ENCODE measurements at places on chromosomes 1 and 21.

DNA sequence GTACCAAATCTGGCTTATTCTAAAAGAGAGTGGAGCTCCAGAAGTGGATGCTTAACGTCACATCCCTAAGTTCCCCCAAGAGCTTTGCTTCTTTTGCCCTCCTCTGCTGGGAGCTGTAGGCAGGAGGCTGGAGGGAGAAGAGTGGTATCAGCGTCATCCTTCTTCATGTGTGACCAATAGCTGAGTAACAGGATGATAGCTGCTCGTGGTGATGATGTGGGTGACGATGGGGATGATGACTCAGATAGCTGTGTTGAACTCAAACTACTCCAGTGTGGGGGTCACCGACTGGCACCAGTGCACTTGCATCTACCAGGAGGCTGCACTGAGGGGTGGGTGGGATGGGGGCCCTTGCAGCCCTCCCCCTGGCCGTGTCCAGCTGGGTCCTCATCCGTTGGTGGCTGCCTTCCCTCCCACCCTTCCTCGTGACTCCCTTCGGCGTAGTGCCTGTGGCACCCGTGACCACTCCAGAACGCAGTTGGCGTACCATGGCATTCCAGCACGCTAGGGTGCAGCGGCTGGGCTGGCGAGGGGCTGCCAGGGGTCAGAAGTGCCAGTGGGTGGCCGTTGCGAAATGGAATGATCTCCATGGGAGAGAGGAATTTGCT lies 1.1 kb downstream of the IGFN1 start:
- no peak for DNase-seq

GRCh38 chr1:21334214-21335087 lies 44.2 kb upstream of the ECE1 start:
- DNase-seq = peak; percentile 99

- no peak for DNase-seq
These were observed 67.4 kb downstream of the GPR137B start for GRCh38 chr1:236209713-236210112.

- no peak for DNase-seq
These were observed 39.1 kb downstream of the RIMS3 start for GRCh38 chr1:40626383-40626770.

GRCh38 chr1:231410036-231410612 lies 12.0 kb downstream of the EGLN1 start:
- DNase-seq = no peak

GRCh38 chr1:177235350-177235749 lies 64.6 kb downstream of the BRINP2 start:
- no peak for DNase-seq

- DNase-seq = no peak
These were observed 60.8 kb downstream of the NDUFS5 start for GRCh38 chr1:39086865-39087409.

DNA sequence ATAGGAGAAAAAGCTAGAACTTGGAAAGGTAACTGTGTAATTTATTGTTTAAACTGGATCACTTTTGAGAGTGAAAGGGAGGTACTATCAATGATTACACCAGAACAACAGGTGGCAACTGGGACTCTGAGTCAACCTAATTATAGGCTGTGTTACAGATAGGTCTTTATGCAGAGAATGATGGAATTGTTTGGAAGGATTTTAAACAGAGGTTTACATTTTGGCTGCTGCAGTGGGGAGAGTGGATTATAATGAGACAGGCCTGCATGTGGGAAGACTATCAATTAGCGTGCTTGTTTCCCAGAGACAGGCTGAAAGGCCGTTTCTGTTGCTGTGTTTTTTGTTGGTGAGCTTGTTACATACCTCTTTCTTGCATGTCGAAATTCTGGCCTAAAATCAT lies 432.9 kb downstream of the PLA2G4A start:
- DNase-seq = no peak

DNA sequence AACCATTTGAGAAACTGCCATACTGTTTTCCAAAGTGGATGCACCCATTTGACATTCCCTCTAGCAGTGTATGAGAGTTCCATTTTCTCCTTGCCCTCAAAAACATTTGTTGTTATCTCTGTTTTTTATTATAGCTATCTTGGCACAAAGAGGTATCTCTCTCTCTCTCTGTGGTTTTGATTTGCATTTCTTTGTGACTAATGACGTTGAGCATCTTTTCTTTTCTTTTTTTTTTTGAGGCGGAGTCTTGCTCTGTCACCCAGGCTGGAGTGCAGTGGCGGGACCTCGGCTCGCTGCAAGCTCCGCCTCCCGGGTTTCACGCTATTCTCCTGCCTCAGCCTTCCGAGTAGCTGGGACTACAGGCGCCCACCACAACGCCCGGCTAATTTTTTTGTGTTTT lies 17.4 kb upstream of the ZMYM6 start:
- DNase-seq = no peak

DNA sequence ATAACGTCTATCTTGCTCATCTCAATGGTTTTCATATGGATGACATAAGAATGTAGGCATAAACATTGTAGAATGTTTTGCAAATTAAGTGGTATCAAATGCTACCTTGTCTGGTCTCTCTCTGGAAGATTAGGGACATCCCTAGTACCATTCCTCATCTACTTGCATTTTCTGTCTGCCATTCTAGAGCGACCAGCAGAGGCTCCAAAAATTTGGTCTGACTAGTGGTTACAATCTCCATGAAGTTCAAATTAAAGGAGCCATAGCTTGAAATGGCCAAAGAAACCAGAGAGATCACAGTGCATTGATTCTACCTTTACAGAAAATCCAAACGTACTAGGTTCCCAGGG lies 1.1 kb downstream of the CD84 start:
- peak; percentile 27 for DNase-seq

- no peak for DNase-seq
These were observed 13.2 kb downstream of the NAV1 start for GRCh38 chr1:201551877-201552731.

GRCh38 chr1:199242147-199242546 lies 603.3 kb downstream of the PTPRC start:
- DNase-seq = no peak

DNA sequence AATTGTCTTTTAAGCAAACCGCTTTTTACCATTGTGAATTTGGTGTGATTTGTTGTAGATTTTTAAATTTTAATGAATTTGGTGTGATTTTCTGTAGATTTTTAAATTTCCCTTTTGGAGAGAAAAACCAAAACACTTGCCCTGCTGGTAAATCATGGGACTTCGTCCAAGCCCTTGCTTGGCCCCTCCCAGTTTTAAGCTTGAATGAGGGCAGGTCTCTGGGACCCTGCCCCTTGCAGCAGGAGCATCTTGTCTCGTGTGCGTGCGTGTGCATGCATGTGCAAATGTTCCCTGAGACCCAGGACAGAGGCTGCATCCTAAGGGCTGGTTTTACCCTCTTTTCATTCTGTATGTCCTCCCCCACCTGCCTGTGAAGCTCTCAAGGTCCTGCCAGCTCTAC lies 248.6 kb downstream of the GREM2 start:
- no peak for DNase-seq

GRCh38 chr1:248824701-248825100 lies 1.0 kb downstream of the SH3BP5L start:
- DNase-seq = no peak

DNA sequence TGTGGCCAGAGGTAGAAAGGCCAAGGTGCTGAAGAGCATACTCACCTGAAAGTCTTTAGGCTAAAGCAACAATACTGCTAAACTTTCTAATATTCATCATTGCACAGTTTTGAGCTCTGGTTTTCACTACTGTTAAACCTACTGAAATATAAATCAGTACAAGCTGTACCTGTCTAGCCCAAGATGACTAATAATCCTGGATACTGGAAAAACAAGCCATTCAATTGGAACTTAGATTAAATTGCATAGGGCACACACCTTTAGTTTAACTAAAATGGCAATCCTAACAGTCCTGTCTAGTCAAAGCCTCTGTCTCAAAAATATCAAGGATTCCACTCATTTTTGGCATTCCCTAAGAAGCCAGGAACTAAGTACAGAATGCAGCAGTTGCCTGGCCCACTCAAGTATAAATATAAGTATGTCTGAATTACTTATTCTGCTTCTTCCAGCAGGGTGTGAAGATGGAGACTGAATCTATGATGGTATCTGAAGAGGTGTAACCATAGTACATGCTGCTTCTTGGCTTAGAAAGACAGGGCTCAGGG lies 3.1 kb downstream of the CHML start:
- DNase-seq = no peak

GRCh38 chr1:109722908-109723691 lies 11.0 kb downstream of the GSTM5 start:
- DNase-seq = no peak

Measured in CMK (cell line).